NAMALWA (cell line): ENCODE measurements at places on chromosomes 3 and 15.

DNA sequence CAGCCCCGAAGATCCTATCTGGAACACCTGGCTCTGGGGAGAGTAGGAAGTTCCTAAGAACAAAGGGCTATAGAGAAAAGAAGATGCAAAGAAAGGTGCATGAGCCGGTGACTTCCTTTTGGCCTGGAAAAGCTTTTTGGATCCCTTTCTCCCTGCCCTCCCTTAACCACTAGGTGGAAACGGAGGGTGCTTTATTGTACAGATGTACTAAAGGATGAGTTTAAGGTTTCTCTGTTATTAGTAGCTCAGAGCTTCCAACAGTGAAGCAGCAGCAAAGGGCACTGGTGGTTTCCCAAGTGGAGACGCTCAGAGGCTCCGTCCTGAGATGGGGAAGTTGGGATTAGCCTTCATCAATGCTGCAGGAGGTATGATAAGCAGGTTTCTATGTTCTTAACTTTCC, 5.9 kb upstream of the ADGRG7 start:
- peak; percentile 31 for DNase-seq

GRCh38 chr3:162166543-162166942, 669.9 kb downstream of the OTOL1 start:
- DNase-seq, result no peak

- no peak for DNase-seq
Measured at GRCh38 chr3:48431224-48432029, 1.5 kb upstream of the PLXNB1 start.

- no peak for DNase-seq
Measured at GRCh38 chr3:24352893-24353553, 141.6 kb downstream of the THRB start.

- DNase-seq, result no peak
Measured at GRCh38 chr3:45032113-45032512, 6.0 kb downstream of the CLEC3B start.

DNA sequence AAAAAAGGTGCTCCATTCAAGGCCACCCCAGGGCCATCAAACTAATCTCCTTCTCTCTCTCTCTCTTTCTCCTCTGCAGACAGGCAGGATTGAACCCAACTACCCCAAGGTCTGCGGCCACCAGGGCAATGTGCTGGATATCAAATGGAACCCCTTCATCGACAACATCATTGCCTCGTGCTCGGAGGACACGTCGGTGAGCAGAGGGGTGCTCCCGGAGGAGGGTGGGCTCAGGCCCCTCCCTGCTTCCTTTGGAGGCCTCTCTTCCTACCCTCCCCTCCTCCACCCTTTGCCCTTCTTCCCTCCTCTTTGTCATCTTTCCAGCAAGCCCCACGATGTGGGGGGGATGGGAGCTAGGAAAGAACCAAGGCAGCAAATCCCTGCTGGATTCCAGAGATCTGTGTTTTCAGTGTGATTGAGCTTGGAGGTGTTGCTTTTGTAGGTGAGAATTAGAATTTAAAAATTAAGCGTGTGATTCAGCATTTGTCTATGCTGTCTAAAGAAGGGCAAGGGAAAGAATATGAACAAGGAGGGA, 116.3 kb downstream of the CORO2B start:
- DNase-seq, result no peak

DNA sequence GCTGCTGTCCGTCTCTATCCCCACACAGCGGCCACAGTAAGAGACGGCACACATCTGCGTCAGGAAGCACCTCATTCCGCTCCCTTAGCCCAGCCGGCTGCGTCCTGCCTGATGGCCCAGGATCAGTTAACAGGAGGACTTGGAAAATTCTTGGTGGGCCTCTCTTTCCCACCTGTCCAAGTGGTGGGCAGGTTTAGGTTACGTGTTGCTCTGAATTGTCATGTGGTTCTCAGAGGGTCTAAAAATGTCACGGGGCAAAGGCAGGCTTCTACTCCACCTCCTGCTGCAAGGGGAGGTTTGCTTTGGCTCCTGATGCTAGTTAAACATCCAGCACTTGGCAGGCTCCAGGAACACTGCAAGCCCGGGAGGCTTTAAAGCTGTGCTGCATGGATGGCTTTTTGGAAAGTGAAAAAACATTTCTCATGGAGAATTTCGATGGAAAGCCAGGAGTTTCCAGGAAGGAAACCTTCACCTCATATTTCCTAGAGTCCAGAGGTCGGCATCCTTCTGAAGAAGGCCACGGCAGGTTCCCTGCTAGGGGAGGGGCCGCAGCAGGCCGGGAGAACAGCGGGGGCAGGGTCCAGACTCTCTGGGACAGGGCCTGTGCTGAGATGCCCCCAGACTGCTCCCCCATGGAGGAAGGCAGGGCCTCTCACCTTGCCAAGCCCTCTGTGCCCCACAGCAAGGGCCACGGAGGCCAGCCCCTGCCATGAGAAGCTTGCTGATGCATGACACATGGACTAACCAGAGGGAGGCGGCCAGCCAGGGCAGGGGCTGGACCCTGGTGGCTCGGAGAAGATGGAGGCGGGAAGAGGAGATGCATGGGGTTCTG, 10.8 kb downstream of the CTSH start:
- DNase-seq, result no peak

- no peak for DNase-seq
Measured at GRCh38 chr3:52090131-52090932, 34.0 kb upstream of the DUSP7 start.

- DNase-seq, result no peak
Measured at GRCh38 chr3:53083521-53083920, 37.6 kb upstream of the SFMBT1 start.

DNA sequence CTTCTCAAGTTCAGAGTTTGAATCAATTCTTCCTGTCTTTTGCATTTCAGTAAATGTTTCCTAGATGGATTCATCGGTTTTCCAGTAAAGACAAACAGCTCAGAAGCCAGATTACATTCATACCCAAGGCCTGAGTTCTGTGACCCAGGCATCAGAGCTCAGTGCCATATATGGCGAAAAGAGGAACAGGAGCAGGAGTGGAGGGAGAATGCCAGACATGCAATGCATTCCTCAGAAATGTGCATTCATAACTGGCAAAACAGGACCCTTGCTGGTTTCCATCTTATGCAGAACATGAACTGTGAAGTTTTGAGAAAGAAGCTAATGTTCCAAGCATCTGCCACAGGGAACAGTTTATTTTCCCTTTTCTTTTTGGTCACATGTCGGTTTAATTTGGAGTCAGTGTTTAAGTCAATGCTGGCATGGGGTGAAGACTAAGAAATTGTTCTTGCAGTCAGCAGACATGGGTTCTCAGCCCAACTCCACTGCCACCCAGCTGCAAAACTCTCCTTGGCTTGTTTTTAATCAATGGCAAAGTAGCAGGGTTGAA, 116.5 kb downstream of the LPP start:
- no peak for DNase-seq

- no peak for DNase-seq
Measured at GRCh38 chr3:13749063-13749764, 130.7 kb downstream of the WNT7A start.

DNA sequence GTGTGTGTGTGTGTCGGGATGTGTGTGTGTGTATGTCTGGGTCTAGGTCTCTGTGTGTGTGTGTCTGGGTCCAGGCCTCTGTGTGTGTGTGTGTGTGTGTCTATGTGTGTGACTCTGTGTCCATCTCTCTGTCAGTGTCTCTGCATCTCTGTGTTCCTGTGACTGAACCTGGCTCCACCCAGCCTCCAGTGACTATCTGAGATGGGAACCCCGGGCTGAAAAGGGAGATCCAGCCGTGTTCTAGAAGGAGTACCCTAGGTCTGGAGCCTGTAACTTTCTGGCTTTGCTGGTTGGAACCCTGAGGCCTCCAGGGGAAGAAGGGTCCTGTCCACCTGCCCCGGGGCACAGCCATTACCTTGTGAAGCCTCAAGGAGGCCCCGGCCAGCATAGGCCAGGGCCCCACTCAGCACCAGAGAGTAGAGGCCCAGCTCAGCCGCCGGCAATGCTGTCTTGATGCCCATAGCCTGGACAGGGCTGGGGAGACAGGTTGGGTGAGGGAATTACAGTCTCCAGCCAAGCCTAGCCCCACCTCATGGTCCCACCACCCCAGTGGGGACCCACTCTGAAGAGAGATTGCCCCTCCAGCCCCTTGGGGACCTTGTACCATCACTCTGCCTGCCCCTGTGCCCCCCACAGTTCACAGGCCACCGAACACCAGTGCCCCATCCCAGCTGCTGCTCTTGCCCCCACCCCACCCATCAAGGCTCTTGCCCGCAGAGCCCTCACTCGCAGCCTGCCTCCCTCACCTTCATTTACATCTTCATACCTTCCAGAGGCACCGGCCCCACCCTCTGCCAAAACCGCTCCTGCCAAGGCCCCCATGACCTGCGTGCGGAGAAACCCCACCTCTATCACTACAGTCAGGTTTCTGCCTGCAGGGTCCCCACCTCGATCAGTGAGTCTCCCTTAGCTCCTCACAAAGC, 2.0 kb downstream of the HHATL start:
- DNase-seq, result no peak
